Fibroblast of the conjunctiva (primary cell): ENCODE measurements at places on chromosomes 16 and 17.

DNA sequence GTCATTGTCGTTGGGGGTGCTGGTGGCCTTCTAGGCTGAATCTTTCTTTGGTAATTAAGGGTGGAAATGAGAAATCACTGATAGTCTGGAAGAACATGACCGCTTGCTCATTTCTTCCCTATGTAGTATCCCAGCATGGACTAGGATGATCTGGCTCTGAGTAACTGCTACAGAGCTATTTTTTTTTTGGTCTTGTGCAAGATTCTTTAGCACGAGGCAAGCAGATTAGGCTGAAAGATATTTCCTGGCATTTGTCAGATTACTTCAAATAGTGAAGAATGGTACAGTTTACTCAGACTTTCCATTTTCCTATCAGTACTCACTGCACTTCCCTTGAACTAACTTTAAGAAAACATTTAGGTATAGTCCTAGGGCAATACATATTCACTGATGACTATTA lies 89.0 kb downstream of the SYCE1L start:
- DNase-seq: peak; percentile 63

GRCh38 chr16:57167953-57168352 lies 17.9 kb downstream of the PSME3IP1 start:
- peak; percentile 72 for DNase-seq

DNA sequence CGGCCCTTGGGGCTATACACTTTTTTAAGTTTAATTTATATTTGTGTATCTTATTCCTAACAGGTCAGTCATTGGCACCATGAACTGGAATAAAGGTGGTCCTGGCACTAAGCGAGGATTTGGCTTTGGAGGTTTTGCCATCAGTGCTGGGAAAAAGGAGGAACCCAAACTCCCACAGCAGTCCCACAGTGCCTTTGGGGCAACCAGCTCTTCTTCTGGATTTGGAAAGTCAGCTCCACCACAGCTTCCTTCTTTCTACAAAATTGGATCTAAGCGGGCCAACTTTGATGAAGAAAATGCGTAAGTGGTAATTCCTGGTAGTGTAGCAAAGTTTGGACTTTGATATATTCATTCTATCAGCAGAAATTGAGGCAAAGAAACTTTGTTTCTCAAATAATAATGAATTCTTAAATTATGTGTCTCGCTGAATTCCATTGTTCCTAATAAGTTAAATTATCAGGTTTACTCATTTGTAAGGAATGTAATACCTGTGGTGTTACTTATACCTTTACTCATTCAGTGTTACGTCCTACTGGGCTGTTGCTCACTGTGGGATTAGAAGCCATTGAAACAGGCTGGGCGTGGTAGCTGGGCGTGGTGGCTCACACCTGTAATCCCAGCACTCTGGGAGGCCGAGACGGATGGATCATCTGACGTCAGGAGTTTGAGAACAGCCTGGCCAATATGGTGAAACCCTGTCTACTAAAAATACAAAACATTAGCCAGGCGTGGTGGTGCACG lies 13.2 kb downstream of the DDX42 start:
- no peak for DNase-seq

DNA sequence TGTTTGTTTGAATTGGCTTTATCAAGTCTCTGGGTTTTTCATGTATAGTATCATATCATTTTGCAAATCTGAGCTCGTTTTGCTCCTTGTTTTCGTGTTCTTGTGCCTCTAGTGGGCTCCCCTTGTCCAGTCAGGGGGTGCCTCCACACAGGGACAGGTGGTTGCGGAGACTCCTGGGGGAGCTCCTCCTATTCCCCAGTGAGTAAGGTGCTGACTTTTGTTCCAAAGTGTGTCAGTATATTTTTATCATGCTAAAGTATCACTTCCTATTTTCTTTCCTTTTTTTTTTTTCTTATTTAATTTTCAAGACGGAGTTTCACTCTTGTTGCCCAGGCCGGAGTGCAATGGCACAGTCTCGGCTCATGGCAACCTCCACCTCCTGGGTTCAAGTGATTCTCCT lies 30.3 kb upstream of the IL17C start:
- no peak for DNase-seq
